Activated T-cell treated with anti-CD3 and anti-CD28 coated beads, Interleukin-2, amount 50 U/mL, for 48 hours (primary cell): ENCODE measurements at places on chromosomes 5 and 9.

DNA sequence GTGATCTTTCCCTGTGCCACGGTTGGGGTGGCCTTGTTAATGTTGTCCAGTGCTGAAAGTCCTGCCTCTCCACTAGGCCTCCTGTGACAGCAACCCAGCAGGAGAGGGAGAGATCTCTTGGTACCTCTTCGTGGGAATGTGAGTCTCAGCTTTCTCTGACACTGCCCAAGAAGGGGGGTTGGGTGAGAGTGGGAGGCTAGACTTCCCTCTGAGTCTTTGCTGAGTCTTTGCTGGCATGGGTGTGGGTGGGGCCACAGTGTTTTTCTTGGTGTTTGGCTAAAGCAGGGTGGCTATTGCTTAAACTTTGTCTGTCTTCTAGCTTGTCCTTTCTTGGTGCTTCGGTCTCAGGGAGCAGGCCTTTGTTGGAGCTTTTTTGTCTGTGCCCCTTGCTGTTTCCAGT, 145.6 kb downstream of the GNA14 start:
- DNase-seq: no peak

- no peak for DNase-seq
These were observed 83.8 kb upstream of the IL6ST start for GRCh38 chr5:56078278-56079156.

GRCh38 chr5:148623101-148623500, 31.2 kb downstream of the HTR4 start:
- no peak for DNase-seq

DNA sequence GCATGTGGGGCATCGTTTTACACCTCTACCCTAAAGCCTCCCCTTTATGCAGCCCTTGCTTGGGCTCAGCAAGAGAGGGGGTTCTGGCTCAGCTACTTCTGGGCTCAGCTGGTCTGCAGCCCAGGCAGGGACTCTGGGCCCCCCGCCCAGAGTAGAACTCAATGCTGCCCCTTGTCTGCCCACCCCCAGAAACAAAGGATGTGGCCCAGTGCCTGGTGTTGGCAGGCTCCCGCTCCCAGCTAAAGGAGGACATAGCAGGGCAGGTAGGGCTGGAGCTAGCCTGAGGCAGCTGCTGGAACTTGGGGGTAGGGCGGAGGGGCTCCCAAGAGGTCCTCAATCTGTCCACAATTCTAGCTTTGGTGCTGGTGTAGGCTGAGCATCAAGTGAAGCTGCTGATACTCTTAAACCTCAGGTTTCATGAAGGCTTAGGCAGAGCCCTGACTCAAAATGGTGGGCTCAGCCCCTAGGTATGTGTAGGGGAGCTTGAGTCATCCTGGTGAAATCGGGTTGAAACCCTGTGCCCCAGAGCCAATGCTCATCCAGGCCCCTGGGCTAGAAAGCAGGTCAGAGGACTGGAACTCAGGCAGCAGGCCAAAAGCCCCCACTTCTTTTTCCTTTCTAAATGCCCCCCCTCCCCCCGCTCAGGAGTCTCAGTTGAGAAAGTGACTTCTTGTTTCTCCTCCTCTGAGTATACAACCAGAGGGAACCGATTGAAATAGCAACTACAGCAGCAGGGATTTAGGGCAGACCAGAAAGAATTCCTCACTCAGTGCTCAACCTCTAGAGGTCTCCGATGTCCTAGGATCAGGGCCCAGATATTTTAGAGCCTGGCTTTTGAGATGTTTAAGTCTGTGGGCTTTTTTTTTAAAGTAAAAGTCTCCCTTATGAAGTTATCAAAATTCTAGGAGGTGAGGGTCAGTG, 11.4 kb downstream of the PSD2 start:
- no peak for DNase-seq

DNA sequence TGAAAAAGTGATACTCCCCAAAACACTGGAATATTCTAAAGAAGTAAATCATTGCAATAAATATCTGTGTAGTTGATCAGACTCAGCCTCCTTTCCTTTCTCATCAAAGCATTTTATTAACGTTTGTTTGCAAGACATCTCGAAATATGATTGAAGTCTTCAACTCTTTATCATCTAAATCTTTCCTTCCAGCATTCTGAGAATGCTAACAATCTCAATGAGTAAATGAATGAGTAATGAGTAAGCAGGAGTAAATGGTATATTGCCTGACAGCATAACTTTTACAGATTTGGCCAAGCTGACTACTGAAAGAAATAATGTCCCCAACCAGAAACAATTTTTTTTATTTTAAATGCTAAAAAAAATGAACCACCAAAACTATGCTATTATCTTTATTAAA, 157.1 kb downstream of the SLCO4C1 start:
- no peak for DNase-seq
